ENCODE measurements at places on chromosomes 12 and 14. TPM values are rescaled to one million over a fixed set of nuclear protein-coding genes. Genes with fewer than 3 reads are reported as not detected.

Gene PLA2G1B
- total RNA-seq, result not detected

Gene TAOK3
- 60.6 TPM for total RNA-seq

Gene IL26
- total RNA-seq, result not detected

Gene SLC39A5
- 1.00 TPM for total RNA-seq

Gene GPRC5D
- not detected for total RNA-seq

Gene GPR65
- not detected for total RNA-seq

Gene PPP4R4
- 3.2 TPM for total RNA-seq

Gene PTGR2
- total RNA-seq, result 11.2 TPM

Gene CRACR2A
- 8.3 TPM for total RNA-seq

Gene CFAP73
- total RNA-seq, result not detected

Gene MUCL1
- total RNA-seq, result not detected

Gene SAMD4A
- total RNA-seq, result 20.2 TPM

Gene TAS2R42
- total RNA-seq, result not detected
